Lung microvascular endothelial cell (primary cell): ENCODE measurements at places on chromosomes 16 and 17.

DNA sequence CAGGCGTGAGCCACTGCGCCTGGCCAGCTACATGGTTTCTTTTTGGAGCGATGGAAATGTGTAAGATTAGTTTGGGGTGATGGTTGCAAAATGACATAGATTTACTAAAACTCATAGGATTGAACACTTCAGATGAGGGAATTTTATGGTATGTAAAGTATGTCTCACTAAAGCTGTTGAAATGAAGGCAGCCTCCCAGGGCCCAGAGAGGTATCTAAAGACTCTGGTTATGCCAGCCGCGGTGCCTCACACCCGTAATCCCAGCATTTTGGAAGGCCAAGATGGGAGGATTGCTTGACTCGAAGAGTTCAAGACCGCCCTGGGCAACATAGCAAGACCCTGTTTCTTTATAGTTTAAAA lies 254.9 kb downstream of the PARN start:
- DNase-seq: no peak

DNA sequence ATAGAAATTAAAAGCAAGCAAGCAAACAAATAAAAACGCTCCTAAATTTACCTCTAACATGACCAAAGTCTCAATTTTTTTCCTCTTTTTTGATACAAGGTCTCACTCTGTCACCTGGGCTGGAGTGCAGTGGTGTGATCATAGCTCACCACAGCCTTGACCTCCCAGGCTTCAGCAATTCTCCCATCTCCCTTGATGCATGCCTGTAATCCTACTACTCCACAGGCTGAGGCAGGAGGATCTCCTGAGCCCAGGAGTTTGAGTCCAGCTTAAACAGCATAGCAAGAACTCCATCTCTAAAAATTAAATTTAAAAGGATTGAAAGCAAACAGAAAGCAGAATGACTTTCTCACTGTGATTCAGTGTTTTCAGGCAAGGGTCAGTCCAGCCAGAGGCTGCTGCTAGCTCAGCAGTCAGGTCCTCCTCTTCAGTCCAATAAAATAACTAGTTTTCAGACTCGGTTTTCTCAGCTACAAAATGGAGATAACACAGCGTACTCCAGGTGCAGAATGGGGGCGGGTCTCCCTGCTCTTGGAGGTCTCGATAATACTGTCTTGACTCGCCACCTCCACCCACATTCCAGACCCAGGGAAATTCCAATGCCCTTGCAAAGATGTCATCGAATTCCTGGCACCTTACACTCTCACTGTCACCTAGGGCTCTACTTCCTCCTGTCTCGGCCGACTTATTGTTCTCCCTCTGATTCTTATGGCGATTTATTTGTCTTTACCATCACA lies 20.7 kb upstream of the MRTFB start:
- no peak for DNase-seq

DNA sequence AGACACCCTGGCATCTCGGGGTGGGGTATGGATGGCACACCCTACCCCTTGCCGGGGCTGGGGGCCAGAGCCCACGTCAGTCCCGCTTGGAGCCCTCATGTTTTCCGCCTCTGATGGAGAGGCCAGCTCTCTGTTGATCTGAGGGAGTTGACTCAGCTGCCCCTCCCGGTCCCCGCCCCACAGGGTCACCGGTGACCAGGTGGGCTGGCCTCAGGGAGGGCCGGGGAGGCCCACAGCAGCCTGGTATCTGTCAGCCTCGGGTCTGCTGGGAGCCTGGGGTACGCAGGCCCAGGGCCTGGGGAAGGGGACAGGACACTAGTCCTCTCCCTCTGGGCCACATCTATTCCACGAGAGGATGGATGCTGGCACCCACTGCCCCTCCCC lies 109.5 kb upstream of the CIBAR2 start:
- no peak for DNase-seq

GRCh38 chr17:1796800-1797199 lies 32.9 kb downstream of the SMYD4 start:
- DNase-seq: peak; percentile 10

DNA sequence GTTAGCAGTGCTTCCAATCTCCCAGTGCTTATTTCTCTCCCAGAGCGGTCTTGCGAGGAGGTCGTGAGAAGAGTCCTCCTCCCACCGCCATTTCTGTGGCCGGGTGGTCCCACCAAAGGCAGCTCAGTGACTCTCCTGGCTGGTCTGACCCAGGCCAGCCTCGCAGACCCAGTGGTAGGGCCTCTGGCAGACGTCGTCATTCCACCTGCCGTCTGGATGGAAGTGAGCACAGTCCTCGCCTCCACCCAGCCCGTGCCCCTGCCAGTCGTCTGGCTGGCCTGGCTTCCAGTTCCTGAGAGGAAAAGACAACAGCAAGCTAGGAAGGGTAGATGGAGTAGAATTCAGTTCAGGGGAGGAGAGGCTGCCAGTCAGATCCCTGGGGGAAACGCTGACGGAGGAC lies 5.1 kb downstream of the CLEC10A start:
- DNase-seq: no peak

GRCh38 chr17:28738680-28739384 lies 5.0 kb upstream of the TRAF4 start:
- no peak for DNase-seq

DNA sequence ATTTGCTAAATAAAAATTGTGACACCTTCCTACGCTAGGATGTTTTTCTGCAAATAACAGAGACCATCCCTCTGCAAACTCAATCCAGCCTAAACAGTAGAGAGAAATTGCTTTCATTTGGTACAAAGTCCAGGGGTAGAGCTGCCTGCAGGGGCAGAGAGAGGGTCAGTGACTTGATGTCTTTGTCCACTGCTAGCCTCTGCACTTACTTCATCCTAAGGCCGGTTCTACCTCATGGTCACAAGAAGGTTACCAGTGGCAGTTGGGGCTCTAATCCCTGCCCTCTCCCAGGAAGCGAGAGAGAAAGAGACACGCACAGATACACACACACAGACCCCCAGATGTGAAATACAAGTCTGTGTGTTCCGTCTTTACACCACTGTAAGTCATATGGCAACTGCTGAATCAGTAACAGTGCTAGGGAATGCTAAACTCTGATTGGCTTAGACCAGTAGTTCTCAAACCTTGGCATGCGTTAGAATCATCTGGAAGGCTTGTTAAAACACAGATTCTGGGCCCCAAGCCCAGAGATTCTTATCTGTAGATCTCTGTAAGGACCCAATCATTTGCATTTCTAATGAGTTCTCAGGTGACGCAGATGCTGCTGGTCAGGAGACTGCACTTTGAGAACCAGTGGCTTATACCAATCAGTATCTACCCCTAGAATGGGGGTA lies 13.1 kb upstream of the LPCAT2 start:
- DNase-seq: peak; percentile 55

- DNase-seq: no peak
Observed at GRCh38 chr16:27164352-27164751, 39.0 kb upstream of the KDM8 start.

DNA sequence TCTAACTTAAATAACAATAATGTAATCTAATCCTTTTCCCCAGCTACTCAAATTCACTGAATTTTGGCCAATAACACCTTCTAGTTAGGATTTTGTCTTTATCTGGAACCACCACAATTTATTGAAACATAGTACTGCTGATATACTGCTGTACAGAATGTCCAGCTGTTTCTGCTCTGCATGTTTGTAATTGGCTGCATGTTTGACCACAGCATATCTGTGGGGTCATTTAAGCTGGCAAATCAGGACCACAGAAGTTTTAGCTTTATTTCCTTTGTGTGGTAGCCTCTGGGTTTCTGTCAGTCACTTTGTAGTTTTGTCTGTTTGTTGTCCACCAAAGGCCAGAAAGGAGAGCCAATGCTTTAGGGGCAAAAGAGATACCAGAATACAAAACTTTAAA lies 22.2 kb upstream of the RAB11FIP4 start:
- no peak for DNase-seq

GRCh38 chr16:85137323-85138072 lies 25.2 kb upstream of the CIBAR2 start:
- peak; percentile 70 for DNase-seq

GRCh38 chr16:2751577-2752034 lies 832 bp upstream of the SRRM2 start:
- DNase-seq: no peak

DNA sequence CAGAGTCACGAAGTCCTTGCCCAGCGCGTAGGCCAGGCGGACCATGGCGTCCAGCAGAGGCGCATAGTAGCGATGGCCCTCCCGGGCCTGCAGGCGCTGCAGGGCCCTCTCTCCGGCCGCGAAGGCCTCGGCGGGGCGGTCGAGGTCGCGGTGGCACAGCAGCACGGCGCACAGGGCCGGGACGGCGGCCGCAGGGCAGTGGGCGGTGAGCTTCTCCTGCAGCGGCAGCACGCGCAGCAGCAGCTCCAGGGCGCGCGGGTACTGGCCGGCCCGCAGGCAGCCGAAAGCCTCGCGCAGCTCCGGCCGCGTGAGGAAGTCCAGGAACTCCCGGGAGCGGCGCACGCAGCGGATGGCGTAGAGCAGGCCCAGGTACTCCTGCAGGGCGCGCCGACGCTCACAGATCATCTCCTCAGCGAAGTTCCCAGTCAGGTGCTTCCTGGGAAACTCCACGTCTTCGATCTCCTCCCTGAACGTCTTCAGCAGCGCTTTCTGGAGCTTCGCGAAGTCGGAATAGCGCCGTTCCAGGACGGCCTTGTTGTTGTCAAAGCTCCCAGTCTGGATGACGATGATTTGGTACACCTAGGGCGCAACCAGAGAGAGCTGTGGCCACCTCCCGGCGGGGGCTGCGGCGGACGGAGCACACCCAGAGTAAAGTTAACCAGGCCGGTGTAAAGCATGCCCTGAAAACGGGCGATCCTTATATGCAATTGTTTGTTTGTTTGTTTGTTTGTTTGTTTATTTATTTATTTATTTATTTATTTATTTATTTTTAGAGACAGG lies 7.4 kb downstream of the SNX20 start:
- no peak for DNase-seq

DNA sequence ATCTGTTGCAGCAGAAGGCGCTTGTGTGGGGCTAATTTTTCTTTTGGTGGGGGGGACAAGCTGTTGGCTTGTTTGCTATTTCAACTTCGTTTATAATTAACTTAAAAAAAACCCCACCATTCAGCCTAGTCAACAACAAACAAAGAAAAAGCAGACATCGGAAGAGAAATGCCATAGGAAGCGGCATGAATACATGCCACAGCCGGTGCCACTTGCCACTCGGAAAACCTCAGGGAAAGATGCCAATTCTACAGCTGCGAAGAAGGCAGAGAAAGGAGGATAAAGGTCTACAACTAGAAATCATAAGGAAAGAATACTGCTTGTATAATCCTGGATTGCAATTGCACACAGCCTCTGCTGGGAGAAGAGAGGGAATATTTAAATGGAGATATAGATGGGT lies 254.4 kb upstream of the PMFBP1 start:
- no peak for DNase-seq
